ENCODE measurements at places on chromosomes 3 and 15. TPM values are rescaled to one million over a fixed set of nuclear protein-coding genes. Genes with fewer than 3 reads are reported as not detected.
A peak's percentile ranks its signal among the peaks of the same experiment; 100 is the strongest.

GRCh38 chr15:31433574-31433973 lies 106.9 kb downstream of the KLF13 start:
- no peak for DNase-seq

ATP13A5 gene
- polyA plus RNA-seq, result not detected

- DNase-seq, result no peak
These were observed at the start of gene PLA2G4B for GRCh38 chr15:41838400-41838897. Gene PLA2G4B (plus strand): TSS chr15:41838847. CDS start chr15:41838914, 67 bp downstream.

DAG1 gene
- 5.0 TPM for polyA plus RNA-seq

DNA sequence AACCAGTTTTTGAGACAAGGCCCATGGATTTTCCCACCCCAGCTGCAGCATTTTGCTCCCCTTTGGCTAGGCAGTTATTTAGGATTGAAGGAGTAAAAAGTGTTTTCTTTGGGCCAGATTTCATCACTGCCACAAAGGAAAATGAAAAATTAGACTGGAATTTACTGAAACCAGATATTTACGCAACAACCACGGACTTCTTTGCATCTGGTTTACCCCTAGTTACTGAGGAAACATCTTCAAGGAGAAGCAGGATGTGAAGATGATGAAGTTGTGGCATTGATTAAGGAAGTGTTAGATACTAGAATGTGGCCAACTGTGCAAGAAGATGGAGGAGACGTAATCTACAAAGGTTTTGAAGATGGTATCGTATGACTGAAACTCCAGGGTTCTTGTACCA lies 165.2 kb upstream of the MYRIP start:
- no peak for DNase-seq

- no peak for DNase-seq
These were observed 915 bp downstream of the BCL2L10 start for GRCh38 chr15:52111517-52112202.

GRCh38 chr3:194285024-194285849 lies 65.9 kb downstream of the CPN2 start:
- DNase-seq, result no peak

LDHAL6B gene
- not detected for polyA plus RNA-seq

GRCh38 chr15:43230640-43231115 lies 9.9 kb upstream of the EPB42 start:
- DNase-seq, result no peak

GRCh38 chr3:97658668-97659285 lies 105.8 kb upstream of the ARL6 start:
- no peak for DNase-seq

- no peak for DNase-seq
These were observed 61.3 kb upstream of the RAB6B start for GRCh38 chr3:133956982-133957381.

NEIL1 gene
- 2.6 TPM for polyA plus RNA-seq

- no peak for DNase-seq
These were observed 4.3 kb upstream of the MTFMT start for GRCh38 chr15:65033659-65034269.

DNA sequence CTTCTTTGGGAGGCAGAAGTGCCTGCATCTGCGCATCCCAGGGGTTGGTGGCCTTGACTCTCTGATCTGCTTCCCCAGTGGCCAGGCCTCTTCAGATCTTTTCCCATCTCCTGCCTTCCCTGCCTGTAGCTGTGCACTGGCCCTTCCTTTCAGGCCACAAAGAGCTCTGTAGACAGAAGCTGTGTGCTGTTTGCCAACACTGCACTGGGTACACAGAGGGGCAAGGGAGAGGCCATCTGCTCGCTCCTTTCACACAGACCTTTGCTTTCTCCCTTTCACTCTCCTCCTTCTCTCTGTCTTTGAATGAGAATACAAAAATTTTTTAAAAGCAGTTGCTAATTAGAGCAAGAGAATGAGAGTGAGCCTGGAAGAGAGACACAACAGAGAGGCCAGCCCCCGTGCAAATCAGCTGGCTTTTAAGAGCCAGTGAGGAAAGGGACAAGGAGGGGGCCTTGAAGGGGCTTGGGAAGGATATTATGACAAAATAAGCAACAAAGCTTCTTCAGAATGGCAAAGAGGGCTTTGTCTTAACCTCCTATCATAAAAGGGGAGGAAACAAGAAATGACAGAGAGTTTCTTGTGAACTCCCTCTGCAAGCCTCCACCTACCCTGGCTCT lies 170.9 kb downstream of the EPHB1 start:
- no peak for DNase-seq

DNA sequence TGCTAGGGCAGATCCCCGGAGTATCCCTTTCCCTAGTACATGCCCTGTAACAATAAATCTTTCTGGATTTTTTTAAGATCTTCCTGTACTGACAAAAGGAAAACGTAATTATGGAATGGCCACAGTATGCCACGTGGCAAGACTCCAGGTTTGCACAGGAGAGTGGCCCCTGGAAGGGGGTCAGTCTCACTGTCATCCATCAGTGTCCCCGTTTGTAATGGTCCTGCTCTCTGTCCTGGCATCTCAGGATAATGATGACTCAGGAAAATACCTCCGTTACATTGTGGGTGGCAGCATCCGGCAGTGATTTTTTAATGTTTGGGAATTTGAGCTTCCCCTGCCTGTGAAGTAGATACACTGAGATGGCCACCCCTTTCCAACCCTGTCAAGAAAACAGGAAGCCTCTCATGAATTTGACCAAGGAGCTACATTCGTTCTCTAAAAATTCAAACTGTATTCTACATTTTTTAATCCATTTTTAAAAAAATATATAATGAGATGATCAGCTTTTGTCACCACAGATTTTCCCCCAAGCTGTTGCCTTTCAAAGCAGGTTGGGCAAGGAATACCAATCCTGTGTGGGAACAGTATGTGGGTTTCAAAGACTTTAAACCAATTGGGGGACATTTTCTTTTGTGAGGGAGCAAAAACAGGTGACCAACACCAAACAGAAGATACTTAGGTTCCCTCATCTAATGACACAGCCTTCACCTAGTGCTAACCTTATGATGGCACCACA lies 110.4 kb downstream of the C3orf70 start:
- no peak for DNase-seq

CLRN1 gene
- not detected for polyA plus RNA-seq

SH3GL3 gene
- polyA plus RNA-seq, result 0.34 TPM

GRCh38 chr15:86935841-86936240 lies 856.2 kb downstream of the AGBL1 start:
- no peak for DNase-seq

GRCh38 chr3:45693941-45694521 lies 4.8 kb downstream of the SACM1L start:
- peak; percentile 76 for DNase-seq

TMEM212 gene
- polyA plus RNA-seq, result not detected

DNA sequence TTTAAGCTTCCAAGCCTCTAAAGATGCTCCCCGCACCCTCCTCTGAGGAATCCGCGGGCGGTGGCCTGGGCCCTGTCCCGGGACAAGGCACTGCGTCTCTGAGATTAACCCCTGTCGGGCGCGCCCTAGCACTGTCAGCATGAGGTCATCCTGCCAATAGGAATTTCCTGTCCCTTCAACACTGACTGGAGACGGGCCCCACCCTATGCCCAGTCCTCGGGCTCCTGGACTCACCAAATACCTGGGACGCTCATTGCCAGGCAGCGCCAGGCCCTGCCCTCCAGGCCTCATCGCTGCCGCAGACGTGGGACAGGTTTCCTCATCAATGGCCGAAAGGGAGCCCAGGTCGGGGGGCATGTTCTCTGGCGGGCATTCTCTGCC lies 67.6 kb upstream of the SH3GL3 start:
- DNase-seq, result no peak

DNA sequence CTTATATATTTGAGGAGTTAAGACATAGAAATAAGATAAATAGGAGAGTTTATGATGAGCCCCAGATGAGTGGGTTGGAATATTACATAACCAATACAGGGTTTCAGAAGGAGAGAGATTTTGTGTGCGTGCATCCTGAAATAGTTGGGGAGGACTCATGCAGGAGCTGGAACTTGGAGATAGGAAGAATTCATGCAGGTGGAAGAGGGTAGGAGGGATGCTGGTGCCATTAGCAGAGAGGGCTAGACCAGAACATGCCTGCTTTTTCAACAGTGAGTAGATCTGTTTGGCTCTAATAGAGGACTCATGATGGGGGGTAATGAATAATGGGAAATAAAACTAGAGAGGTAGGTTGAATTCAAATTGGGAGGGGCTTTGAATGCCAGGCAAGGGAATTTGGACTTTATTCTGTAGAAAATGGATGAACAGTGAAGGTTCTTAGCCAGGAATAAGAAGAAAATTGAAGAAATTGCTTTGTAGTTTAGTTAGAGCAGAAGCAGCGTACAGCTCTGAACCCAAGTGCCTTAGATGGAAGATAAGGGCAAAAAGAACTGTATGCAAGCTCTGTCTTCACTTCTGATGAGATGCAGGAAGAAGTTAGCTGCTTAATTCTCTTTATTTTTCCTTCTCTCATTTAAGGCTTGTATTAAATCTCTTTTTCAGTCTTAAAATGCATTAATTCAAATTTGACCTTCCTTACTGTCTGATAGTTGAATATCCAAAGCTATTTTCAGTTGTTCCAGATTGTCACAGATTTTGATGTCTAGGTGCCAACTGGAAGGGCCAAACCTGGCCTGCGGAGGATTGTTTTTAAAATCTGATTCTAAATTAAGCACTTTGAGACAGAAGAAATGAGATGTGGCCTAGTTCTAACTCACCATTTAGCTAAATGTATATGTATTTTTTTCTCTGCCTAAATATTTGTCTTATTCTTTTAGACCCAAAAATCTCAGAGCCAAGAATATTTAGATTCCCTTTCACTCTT lies 86.3 kb downstream of the PPM1L start:
- no peak for DNase-seq

TNNC1 gene
- polyA plus RNA-seq, result 0.92 TPM

Measured in CD4-positive, alpha-beta memory T cell (primary cell).